ENCODE measurements at places on chromosomes 11 and 22.

GRCh38 chr22:22087854-22088657 is 105.5 kb upstream of the TOP3B start:
- no peak for DNase-seq

GRCh38 chr11:48043991-48044512 is 63.7 kb downstream of the PTPRJ start:
- DNase-seq = no peak

DNA sequence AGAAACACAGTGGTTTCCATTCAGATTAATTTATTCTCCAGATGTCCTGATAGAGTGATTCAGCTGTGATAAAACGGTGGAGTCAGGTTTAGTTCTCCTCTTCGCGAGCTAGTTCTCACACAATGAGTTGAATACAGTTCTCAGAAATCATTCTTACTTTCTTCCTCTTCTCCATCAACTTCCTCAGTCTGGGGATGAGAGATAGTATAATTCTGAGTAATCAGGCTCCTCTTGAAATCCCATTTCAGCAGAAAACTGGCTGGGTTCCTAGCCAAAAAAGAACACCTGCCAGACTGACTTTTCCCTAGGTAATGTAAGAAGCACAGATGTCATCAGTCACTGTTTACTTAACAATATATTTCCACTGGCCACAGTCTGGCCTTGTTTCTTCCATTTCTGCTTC is 76.7 kb downstream of the SVIP start:
- no peak for DNase-seq

DNA sequence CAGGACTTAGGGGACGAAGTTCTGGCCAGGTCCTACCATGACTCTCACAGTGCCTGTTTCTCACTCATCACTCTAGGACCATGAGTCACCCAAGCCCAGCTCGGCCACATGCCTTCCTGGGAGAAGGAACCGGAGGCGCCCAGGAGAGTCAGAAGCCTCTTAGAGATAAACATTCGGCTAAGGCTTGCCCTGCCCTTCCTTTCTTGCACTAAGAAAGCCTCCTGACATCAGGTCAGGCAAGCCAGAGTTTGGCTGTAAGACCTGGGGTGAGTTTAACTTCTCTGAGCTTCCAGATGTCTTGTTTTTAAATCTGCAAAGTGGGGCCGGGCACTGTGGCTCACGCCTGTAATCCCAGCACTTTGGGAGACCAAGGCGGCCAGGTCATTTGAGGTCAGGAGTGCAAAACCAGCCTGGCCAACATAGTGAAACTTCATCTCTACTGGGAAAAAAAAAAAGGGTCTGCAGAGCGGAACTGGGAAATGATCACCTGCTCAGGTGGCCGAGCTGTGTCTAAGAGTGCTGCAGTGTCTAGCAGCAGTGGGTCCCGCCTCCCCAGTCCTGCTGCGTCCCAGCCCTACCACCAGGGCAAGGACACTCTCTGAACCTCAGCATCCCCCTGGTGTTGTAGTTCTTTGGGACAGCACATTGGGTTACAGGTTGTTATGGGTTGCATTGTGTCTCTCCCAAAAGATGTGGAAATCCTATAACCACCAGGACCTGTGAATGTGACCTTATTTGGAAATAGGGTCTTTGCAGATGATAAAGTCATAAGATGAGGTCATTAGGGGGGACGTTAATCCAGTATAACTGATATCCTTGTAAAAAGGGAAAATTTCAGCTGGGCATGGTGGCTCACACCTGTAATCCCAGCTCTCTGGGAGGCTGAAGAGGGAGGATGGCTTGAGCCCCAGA is 1.8 kb upstream of the CARS1 start:
- peak; percentile 72 for DNase-seq

GRCh38 chr22:30701872-30702271 is 7.2 kb downstream of the OSBP2 start:
- DNase-seq = peak; percentile 32

DNA sequence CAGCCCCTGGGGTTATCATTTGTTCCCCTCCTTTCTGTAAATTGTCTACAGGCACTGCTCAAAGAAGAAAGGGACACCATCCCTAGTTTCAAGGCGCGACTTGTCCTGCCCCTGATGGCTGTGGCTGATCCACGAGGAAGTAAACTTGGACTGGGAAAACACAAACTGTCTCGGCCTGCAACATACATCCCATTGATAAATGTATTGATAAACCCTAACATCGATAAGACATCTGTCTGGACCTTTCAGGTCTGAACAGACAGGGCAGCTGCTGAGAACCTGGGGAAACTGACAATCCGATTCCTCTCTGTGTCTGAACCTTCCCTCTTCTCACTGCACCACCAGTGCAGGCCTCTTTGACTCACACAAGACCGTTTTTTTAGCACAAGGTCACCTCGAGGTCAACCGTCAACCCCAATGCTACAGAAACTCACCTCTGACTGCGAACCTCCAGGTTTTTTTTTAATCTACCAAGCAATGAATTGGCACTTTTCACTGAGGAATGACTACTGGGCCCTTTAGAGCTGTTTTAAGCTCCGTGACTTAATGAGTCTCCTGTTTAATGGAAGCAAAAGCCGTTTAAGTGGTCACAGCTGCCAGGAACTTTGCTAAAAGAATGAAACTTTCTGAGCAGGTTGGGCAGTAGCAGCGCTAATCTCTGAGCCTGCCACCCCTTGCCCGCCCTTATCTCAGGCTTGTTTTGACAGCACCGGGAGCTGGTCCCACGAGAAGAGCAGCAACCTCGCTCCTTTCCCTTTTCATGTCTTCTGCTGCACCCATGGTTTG is 203.8 kb upstream of the TMEM45B start:
- DNase-seq = no peak

- no peak for DNase-seq
Observed at GRCh38 chr22:37187891-37188761, at the start of gene C1QTNF6. TSS of gene C1QTNF6 (minus strand) at chr22:37188247. CDS start at chr22:37188213, 34 bp downstream.

DNA sequence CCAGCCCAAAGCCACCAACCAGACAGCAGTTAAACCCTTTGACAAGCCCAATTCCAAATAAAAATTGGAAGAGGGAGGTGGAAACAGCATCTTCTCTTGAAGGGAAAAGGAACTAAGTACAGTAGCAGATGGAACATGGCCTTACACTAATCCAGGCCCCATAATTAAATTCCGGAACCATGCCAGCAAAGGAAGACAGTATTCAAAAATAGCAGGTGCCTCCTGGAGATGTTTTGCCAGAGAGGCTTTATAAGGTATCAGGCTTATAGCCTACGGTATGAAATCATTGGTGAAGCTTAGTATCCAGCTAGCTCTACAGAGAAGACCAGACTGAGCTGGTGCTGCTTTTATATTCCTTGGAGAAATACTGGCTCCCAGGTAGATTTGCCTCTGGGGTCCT is 344.1 kb upstream of the API5 start:
- DNase-seq = no peak

GRCh38 chr11:121576531-121576930 is 123.8 kb upstream of the SORL1-AS1 start:
- DNase-seq = no peak

- DNase-seq = no peak
Observed at GRCh38 chr11:65803797-65804492, 17.1 kb downstream of the OVOL1 start.

- DNase-seq = no peak
Observed at GRCh38 chr11:30317030-30317429, 5.9 kb upstream of the ARL14EP start.

DNA sequence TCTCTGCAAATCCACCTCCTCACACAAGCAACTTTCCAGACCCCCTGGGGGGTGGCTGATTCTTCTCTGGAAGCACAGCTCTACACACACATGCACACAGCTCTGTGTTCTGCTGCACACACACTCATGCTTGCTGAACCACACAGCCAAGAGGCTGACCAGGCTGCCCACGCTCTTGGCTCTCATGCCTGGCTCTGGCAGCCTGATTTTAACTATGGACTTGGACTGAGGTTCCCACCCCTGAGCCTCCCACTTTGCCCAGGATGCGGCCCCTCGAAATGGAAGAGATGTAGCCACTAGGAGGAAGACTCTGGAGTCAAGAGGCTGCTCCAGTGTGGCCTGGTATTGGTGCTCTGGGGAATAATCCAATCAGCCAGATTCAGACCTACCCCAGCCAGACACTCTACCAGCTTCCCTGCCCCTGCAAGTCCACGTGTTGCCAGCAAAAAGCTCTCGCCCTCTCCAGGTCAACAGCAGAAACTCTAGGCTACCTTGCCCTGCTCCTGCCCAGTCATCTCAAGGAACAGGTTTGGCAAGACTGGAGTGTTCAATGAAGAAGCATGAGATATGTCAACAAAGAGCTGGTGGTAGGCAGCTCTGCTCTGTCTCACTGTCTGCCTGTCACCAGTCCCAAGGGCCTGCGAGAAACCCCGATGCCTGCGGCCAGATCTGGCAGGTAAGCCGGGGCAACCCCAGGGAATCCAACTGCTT is 8.8 kb upstream of the CASTOR1 start:
- no peak for DNase-seq

GRCh38 chr11:118572061-118572980 is at the start of gene ARCN1:
TSS of gene ARCN1 (plus strand) at chr11:118572409. CDS start at chr11:118572548, 139 bp downstream.
- DNase-seq = no peak

All from HS-5 (cell line).